ENCODE measurements at places on chromosomes 2 and 18.

DNA sequence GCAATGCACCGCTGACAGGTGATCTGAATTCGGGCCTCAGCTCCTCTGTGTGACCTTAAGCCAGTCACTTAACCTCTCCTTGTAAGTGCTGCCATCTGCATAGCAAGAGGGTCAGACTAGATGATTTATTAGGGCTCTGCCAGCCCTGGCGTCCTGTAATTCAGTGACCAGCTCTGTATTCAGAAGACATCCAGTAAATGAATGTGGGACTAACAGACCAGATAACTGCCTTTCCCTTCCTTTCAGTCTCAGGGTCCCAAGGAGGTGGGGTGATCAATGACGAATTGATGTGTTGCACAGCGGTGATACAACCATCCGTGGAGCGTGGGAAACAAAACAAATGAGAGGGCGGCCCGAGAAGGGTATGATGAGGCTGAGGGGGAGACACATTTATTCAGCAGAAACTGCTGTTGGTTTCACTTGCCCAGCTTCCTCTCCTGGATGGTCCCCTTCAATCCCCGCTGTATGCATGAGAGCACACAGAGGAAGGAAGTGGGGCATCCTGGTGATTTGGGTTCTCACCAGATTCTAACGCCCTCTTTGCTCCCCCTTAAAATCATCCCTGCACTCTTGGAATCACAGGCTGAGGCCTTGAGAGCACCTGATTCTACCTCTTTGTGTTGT lies 92.8 kb downstream of the VIT start:
- DNase-seq = no peak

- DNase-seq = no peak
These were observed 1591.2 kb upstream of the LRRTM1 start for GRCh38 chr2:81895620-81896250.

DNA sequence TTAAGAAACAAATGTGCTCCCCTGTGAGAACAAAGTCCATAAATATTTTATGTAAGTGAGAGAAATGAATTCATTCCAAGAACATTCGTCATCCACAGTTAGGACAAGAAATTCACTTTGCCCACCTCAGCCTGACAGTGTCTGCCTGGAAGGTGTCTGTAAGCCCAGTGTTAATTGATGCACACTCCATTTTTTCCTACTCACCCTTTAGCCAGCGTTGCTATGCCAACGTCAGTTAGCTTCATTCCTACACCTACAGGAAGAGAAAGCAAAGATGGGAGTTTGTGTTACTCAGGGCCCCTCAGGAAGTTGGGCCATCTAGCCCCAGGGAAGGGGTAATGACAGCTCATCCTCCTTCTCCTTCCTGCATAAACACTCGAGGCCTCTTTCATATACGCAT lies 131.0 kb downstream of the ALPK2 start:
- DNase-seq = peak; percentile 18

DNA sequence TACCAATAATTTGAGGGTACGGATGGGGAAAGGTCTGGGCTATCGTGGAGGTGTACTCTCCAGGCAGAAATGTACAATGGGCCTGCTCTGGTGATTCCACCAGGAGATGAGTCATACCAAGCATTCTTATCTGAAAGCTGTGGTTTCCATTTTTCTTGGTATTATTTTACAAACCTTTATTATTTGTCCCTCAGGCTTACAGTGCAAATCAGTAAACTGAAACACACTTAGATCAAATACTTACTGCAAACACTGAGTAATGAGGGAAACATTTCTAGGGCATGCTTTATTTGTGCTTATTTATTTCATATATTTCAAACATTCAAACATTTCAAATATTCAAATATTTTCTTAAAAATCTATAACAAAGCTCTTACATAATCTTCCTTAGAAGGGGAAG lies 319.8 kb downstream of the RND3 start:
- DNase-seq = peak; percentile 83

GRCh38 chr2:237572021-237572741 lies 5.8 kb downstream of the PRLH start:
- peak; percentile 96 for DNase-seq

- peak; percentile 40 for DNase-seq
These were observed 1.2 kb downstream of the RAB12 start for GRCh38 chr18:8610459-8610851.

GRCh38 chr2:177353187-177353478 lies 39.4 kb upstream of the AGPS start:
- peak; percentile 46 for DNase-seq

DNA sequence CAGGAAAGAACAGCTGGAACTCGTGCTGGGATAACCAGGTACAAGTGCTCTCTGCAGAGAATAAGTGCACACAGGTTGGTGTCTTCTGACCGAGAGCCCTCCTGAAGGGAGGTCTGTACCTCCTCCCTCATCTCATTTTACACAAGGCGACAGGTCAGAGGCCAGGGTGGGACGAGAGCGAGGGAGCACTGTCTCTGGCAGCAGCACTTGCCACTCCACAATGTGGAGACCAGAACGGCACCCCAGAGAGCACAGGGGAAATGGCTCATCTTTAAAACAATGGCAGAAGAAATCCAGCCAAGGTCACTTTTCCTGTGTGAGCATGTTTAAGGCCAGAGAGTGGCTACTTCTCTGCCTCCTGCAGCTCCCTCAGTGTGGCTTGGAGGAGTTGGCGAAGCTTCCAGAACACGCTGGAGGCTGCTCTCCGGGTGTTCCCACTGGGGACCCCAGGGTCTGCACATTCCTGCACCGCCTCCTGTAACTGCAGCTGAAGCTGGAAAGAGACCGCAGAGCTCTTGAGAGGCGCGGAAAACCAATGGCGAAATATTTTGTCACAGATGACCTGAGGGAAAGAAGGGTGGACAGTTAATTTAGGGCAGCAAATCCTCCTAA lies 20.8 kb downstream of the DIPK1C start:
- DNase-seq = no peak

DNA sequence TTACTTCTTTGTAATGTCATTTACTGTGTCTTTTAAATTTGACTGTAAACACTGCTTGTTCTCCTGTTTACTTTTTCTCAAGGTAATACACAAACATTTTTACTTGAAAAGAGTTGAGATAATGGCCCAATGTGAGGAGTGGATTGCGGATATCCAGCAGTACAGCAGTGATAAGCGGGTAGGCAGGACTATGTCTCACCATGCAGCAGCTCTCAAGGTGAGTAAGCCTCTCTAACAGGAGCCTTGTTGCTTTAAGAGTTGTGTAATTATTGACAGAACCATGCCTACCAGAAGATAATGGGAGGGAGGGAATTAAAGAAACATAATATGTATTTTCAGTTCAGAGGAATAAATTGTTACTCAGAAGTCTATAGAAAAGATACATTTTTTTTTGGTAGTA lies 16.5 kb upstream of the TTC27 start:
- DNase-seq = no peak

GRCh38 chr2:133561045-133561852 lies 7.0 kb downstream of the NCKAP5 start:
- DNase-seq = peak; percentile 91
